ENCODE measurements at places on chromosomes 12 and 14. TPM values are rescaled to one million over a fixed set of nuclear protein-coding genes. Genes with fewer than 3 reads are reported as not detected.

CMKLR1 gene
- total RNA-seq: 15.4 TPM

C12orf50 gene
- total RNA-seq: not detected

FGF6 gene
- total RNA-seq: not detected

CRIP1 gene
- total RNA-seq: not detected

GRCh38 chr12:64256166-64256800 lies 34.2 kb upstream of the KICS2 start:
- peak; percentile 51 for DNase-seq

- no peak for DNase-seq
Observed at GRCh38 chr12:106137530-106138356, 1.0 kb downstream of the NUAK1 start.

DNA sequence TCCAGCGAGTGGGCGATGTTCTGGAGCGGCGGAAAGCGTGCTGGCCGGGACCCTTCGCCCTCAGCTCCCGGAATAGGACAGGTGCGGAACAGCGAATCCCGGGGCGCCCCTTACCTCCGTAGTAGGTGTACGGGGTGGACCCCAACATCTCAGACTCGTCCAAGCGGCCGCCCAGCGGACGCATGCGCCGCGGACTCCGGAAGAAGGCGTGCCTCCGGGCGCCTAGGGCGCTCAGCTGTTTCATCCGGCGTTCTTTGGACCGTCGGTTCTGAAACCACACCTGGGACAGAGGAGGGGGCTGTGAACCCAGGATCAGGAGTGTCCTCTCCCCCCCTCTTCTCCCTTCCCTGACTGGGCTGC lies 4.5 kb downstream of the LHX5 start:
- DNase-seq: no peak

- DNase-seq: no peak
Observed at GRCh38 chr12:128684352-128684751, 139.4 kb downstream of the SLC15A4 start.

- DNase-seq: no peak
Observed at GRCh38 chr12:117321572-117321971, 39.9 kb downstream of the NOS1 start.

DNA sequence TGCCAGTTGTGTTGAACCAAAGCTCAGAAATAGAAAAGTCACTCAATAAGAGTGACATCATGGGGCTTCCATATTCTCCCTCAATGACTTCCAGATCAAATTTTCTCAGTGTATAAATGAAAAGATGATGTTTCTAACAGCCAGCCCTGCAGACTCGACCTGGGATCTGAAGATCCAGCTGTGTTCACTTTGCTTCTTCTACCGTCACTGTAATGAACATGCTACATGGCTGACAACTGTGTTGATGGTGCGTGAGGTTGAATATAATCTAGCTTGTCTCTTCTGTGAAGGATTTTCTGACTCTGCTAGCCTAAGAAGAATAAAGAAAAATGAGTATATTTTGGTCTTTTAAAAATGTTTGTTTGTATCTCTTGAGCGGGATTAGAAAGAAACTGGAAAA lies 577.8 kb downstream of the ETNK1 start:
- DNase-seq: no peak

DNA sequence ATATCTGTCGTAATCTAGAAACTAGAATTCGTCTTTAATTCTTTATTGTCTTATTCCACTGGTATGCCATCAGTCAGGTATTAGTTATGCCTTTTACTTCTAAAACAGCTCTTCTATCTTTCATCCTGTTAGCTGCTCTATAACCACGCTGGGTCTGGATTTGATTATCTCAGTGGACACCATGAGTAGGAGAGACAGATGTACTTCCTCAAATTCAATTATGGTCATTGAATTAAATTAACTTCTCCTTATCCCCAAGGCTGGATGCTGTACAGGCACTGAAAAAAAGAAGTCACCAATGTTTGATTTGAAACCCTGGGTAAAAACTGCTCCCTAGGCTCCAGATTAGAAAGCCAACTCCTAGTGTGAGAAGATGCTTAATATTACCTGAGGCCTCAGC lies 107.3 kb downstream of the PIK3C2G start:
- DNase-seq: no peak

GRCh38 chr12:442235-442884 lies 17.4 kb upstream of the B4GALNT3 start:
- DNase-seq: peak; percentile 49

GRCh38 chr12:20183563-20183962 lies 184.8 kb upstream of the PDE3A start:
- DNase-seq: no peak

GRCh38 chr12:93441081-93441616 lies 598 bp downstream of the UBE2N start:
- DNase-seq: peak; percentile 19

DNA sequence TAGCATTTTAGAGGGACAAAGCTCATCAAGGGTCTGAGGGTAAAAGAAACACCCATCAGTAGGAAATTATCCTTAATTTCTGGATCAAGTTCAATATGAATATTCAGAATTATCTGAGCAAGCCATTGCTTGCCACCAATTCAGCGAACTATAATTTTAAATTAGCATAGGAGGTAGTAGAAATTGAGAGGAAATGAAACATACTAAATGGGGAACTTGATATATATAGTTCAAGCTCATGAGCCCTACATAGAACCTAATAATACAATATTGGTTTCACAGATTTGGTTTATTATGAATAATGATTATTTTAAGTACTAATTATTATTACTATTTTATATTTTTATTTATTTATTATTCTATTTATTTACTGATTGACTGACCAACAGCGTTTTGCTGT lies 42.1 kb upstream of the GXYLT1 start:
- DNase-seq: no peak

DNA sequence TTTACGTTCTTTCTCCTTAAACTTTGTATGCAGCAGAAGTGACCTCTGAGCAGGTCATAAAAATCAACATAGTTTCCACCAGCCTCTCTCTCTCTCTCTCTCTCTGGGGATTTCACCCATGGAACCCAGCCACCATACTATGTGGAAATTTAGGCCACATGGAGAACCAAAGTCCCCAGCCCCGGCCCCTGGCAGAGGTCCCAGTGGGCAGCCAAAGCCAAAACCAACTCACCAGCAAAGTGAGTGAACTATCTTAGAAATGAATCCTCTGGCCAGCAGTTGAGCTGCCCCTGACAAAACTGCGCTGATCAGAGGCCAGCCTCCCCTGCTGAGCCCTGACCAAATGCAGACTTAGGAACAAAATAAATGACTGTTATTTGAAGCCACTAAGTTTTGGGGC lies 9.2 kb downstream of the DUSP6 start:
- no peak for DNase-seq

GRCh38 chr14:100104523-100105300 lies 39.5 kb downstream of the EVL start:
- DNase-seq: peak; percentile 62

DNA sequence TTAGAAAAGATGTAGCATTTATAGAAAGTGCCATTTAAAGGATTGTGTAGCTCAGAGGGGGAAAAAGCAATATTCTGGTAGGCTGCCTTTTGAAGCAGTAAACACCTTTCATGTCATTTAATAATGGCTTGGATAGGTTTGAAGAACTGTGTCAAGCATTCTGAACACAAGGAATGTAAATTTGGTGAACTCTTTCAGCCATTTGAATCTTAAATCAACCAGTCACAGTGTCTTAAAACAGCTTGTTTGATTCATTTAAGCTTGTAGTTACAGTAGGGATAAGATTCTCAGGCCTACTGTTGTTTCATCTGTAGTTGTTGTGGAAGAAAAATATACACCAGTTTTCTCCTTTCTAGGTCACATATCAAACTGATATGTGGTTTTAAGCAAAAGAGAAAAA lies 299.4 kb upstream of the NOVA1 start:
- DNase-seq: no peak

DNA sequence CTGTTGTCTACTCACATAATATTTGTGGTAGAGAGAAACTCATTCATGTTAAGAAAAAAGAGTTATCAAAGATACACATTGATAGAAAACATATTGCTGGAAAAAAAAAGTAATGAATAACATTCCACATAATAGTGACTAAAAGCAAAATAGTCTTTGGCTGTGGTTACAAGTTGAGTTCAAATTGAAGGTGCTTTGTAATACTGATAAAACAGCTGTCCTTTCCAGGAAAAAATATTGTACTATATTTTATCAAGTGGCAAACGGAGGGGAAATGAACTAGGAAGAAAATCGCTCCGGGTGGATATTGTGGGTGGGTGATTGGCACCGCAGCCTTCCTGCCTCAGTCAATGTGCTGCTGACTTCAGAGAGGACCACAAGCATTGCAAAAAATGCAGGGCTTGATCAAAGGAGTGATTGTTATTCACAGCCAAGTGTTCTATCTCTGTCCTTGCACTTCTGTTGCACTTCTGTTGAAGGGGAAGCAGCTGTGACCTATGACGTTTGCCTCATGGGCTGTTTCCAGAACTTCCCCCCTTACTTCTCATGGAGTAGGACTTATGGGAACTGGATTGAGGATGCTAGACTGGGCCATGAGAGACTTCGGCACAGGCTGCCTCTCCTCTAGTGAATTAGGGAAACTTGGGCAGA lies 114.4 kb downstream of the VRK1 start:
- no peak for DNase-seq

DNA sequence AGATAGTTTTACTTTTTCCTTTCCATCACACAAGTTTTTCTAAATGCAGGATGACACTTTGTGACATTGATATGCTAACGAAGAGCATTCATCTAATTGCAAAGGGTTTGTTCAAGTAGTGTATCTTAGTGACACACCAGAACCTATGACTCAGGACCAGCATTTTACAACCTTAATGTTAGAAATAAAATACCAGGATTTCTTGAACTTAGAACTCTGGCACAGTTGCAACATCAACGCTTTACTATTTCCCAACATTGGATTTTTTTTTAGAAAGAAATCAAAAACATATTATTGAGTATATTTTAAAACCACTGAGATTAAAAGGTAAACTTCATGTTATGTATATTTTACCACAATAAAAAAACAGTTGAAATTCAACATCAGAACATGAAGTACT lies 17.9 kb upstream of the PLEKHG6 start:
- DNase-seq: peak; percentile 63

DNA sequence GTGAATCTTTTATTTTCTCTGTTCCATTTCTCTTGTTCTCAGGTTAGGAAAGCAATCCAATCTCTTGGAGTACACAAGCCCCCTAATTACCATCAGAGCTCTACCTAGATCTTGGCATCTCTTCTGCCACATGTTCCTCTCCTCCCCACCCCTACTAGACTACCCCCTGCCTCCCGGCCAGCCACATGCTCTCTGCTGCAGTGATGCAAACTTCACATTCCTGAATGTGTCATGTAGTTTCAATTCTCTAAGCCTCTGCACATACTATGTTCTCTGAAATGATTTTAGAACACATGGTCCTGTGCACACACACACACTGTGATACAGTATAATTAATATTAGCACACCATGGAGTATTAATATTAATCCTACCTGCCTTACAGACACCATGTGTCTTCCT lies 104.6 kb downstream of the EFCAB11 start:
- DNase-seq: peak; percentile 26

DNA sequence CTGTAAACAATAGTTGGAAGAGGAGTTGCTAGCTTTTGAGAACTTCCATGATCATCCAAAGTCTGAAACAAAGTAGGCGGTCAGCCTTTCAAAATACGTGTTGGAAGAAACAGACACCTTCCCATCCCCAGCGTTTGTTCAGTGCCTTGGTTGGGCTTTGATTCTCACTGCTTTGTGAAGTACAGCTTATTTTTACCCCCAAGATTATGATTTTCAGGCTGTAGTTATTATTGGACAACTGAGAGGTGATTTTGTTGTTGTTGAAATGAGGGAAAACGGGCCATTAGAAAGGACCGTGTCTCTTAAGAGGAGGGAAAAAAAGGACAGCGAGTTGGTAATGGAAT lies 921 bp upstream of the CEP83 start:
- DNase-seq: peak; percentile 15

DNA sequence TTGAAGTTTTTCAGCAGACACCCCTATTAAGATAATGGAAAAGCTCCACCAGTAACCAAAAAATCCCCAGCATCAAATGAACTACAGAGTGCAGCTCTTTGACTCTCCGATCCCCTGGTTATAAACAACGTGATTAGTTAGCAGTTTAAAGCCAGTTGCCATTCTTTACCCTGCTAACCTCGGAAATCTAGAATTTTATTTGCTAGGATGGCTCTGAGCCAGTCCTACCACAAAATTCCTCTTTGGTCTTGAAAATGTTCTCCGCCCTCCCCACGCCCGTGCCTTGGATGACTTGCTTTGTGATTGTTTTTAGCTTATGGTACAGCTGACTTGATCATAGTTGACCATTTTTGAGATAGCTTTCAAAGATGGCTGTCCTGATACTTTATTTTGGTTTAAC lies 1.2 kb downstream of the KLHDC2 start:
- peak; percentile 71 for DNase-seq

DNA sequence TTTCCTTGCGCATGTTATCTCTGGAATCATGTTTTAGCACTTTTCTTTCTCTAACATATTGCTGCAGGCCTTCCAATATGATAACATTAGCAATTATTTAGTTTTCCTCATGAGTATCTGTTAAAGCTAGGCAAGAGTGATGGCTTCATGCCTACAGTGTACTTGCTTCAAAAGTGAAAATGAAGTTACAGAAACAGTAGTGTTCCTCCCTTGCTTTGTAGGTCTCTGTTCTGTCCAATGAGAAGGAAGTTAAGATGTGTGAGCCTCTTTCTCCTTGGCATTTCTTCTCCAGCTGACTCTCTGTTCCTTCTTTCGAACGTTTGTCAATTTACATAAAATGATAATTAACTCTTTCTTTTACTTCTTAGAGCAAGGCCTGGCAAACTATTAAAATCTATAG lies 22.2 kb downstream of the LRRIQ1 start:
- DNase-seq: no peak

GRCh38 chr14:49959822-49960408 lies 67.0 kb downstream of the ARF6 start:
- DNase-seq: no peak

GRCh38 chr14:36998686-36999085 lies 173.7 kb downstream of the SLC25A21 start:
- no peak for DNase-seq

DNA sequence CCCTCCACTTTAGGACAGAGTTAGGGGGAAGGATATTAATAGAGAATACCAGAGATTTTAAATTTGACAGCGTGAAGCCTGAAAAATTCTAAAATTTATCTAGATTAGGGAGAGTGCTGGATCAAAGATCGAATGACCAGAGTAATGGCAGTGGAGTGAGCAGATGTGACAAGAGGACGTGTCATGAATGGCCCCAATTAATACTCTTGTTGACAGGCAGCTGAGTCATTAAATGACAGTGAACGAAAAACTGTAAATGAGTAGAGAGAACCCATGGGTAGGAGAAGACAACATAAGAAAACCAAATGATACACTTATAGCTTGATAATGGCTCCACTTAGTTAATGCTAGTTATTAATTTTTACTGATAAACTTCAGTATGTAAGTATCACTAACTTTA lies 73.9 kb upstream of the PLEKHA5 start:
- DNase-seq: no peak

GRCh38 chr12:51269174-51270066 lies 795 bp downstream of the SMAGP start:
- DNase-seq: peak; percentile 48

All from LHCN-M2 (cell line).